NCI-H460 (cell line): ENCODE measurements at places on chromosomes 12 and 14. TPM values are rescaled to one million over a fixed set of nuclear protein-coding genes. Genes with fewer than 3 reads are reported as not detected.

- no peak for DNase-seq
Measured at GRCh38 chr12:79203058-79203647, 338.6 kb downstream of the SYT1 start.

GRCh38 chr14:75549169-75549568 lies 26.9 kb downstream of the BATF start:
- no peak for DNase-seq

- DNase-seq, result no peak
Measured at GRCh38 chr14:94768521-94769390, 1.2 kb downstream of the GSC start.

CPM gene
- total RNA-seq, result 1.4 and 2.7 TPM in 2 replicates

SNAPC1 gene
- total RNA-seq, result 43.4 and 49.6 TPM in 2 replicates

MYF5 gene
- not detected in 2 replicates for total RNA-seq
